ENCODE measurements at places on chromosomes 2 and 18. TPM values are rescaled to one million over a fixed set of nuclear protein-coding genes. Genes with fewer than 3 reads are reported as not detected.
A peak's percentile ranks its signal among the peaks of the same experiment; 100 is the strongest.

GRCh38 chr2:65782186-65782585, 349.8 kb upstream of the SPRED2 start:
- no peak for DNase-seq

Gene ATP6V1B1
- total RNA-seq, result 2.4 TPM

DNA sequence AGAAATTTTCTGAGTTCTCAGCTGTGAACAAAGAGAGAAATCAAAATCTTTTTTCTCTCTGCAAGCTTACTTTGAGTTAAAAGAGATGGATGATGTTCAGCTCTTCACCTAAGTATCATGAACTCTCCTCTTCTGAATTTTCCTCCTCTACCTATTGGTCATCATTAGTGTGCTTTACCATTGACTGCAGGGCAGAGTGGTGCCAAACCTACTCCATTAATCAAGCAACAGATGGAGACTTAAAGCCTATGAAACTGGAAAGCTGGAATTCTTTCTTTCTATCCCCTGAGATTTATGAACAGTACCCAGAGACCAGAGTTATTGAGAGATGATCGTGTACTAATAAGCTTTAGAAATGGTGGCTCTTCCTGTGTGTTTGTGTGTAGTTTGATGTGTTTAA, 31.3 kb upstream of the LINC00305 start:
- no peak for DNase-seq

DNA sequence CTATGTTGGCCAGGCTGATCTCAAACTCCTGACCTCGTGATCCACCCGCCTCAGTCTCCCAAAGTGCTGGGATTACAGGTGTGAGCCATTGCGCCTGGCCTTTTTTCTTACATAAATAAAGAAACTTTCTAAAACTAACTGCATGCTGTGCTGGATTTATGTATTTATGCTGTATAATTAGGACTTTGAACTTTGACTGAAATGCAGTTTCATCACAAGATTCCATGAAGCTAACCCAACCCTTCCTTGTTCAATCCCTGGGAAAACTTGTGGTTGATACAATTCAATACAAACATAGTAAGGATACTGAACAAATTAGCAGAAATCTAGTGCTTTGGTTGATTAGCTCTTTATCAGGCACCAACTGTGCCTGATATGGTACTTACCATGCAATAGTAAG, 20.9 kb upstream of the SLC35F5 start:
- no peak for DNase-seq

DNA sequence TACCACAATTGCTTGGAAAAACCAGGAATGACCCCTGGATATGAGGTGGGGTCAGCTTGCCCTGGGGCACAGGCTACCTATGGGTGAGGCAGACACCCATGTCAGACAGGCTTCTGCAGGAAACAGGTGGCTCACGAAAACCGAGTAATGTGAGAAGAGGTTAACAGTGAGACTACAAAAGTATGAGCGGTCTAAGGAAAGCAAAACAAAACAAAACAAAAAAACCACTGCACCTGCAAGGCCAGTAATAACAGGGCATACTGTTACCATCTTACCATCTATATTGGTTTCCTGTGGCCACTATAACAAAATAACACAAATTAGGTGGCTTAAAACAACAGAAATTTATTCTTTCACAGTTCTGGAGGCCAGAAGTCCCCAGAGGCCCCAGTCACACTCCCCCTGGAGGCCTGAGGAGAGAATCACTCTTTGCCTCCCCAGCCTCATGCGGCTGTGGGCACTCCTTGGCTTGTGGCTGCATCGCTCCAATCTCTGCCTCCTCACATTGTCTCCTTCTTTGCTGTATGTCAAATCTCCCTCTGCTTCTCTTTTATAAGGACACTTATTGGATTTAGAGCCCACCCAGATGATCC, 86.6 kb upstream of the EPC2 start:
- DNase-seq, result no peak

- no peak for DNase-seq
Measured at GRCh38 chr2:7609556-7609955, 692.3 kb downstream of the RNF144A start.

DNA sequence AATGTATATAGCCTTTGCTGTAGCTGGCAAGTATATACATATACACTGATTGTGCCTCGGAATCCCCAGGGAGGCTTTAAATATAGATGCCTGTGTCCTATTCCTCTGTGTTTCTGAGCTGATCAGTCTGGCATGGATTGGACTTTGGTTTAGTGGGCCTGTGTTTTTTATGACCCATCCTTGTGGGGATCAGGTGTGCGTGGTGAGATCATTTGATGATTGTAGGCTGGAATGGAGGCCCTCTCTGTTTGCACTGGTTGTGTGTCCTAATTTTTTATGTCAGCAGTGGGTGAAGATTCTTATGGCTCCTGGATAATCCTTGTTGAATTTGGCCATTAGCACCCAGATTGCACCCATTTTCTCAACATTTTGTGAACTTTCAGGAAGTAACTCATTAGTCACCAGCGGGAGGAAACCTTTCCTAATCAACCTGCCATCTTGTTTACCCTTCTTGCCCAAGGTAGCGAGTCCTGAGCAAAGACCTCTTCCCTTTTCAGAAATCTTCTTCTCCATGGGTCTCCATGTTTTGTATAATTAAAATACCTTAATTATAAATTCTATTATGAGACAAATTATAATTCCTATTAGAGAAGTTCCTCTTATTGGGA, 75.8 kb downstream of the UGGT1 start:
- DNase-seq, result no peak

- DNase-seq, result peak; percentile 61
Measured at GRCh38 chr2:230068651-230069055, at the start of gene SLC16A14. SLC16A14 (minus strand) TSS chr2:230068924; CDS start chr2:230059352, 9,572 bp downstream.

- DNase-seq, result peak; percentile 54
Measured at GRCh38 chr2:169767243-169767888, 31.3 kb upstream of the SSB start.

Gene CYP20A1
- 40.6 TPM for total RNA-seq

- DNase-seq, result no peak
Measured at GRCh38 chr2:179057737-179058136, 7.8 kb upstream of the CCDC141 start.

DNA sequence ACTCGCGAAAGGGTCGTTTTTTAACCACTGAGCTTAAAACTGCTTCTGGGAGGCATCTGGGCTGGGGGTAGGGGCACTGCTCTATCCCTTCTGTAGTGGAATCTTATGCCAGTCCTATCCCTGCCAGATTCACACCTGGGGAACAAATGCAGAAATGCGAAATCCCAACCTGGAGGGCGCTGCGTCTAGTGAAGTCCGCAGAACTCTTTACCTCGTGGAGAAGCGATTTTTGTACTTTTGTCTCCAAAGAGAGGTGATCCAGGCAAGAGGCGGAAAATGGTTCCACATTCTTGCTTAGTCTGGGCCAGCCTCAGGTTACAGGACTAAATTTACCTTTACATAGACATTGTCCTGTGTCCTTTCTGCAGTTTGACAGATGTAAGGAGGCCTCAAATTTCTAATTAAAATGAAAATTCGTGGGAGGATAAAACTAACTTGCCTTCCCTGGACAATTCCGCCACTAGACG, 10.4 kb downstream of the TBR1 start:
- DNase-seq, result no peak

Gene CCDC102B
- total RNA-seq, result 9.1 TPM

Gene MYO7B
- 0.78 TPM for total RNA-seq

DNA sequence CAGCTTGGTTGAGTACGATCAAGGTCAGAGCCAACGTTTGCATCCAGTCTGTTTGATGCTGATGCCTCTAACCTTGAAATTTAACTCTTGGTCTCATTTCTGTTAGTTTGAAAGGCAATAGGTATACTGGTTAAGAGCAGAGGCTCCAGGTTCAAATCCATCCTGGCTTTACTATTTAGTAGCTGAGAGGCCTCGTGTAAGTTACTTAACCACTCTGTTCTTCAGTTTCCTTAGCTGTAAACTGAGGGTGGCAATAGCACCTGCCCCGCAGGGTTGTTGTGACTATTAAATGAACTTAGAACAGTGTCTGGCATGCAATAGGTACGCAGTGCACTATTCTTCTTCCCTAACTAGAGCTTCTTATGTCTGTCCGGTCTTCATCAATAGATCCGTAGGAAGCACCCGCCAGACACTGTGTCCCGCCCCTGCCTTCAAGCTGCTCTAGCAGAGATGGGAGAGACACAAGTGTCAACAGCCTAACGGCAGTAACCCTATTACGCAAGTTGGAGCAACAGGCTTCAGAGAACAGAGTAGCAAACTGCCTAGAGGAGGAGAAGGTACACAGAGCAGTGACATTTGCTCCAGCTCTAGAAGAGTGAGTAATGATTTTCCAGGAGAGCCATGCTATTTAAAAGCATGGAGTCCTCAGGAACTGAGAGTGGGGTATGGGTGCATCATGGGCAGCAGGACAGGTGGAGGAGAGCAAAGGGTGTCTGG, 62.7 kb upstream of the ST3GAL5 start:
- DNase-seq, result no peak

Gene GRB14
- 6.7 TPM for total RNA-seq

- DNase-seq, result no peak
Measured at GRCh38 chr2:3644891-3645605, 13.0 kb upstream of the ALLC start.

Gene ATL2
- 87.2 TPM for total RNA-seq

- DNase-seq, result no peak
Measured at GRCh38 chr18:63162271-63163014, 157.1 kb downstream of the BCL2 start.

Gene NETO1
- total RNA-seq, result 2.6 TPM

DNA sequence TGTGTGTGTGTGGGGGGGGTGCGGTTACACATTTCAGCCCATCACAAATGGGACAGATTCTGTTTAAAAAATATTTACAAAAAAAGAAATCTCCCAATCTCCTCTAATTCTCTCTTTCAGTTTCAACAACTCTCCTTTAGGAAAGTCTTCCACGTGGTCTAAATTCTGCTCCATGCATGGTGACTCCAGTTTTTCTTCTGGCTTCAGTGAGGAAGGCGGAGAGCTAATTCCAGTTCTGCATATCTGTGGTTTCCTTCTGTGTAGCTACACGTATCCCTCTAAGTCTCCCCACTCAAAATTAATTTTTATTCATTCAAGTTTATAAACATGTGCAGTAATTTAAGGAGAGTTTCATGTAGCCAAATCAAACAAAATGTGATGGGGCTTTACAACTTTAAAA, 111.6 kb downstream of the SLC4A3 start:
- no peak for DNase-seq

- DNase-seq, result no peak
Measured at GRCh38 chr18:79221136-79221535, 151.9 kb downstream of the ATP9B start.

- no peak for DNase-seq
Measured at GRCh38 chr2:217954051-217954450, 48.7 kb downstream of the TNS1 start.

DNA sequence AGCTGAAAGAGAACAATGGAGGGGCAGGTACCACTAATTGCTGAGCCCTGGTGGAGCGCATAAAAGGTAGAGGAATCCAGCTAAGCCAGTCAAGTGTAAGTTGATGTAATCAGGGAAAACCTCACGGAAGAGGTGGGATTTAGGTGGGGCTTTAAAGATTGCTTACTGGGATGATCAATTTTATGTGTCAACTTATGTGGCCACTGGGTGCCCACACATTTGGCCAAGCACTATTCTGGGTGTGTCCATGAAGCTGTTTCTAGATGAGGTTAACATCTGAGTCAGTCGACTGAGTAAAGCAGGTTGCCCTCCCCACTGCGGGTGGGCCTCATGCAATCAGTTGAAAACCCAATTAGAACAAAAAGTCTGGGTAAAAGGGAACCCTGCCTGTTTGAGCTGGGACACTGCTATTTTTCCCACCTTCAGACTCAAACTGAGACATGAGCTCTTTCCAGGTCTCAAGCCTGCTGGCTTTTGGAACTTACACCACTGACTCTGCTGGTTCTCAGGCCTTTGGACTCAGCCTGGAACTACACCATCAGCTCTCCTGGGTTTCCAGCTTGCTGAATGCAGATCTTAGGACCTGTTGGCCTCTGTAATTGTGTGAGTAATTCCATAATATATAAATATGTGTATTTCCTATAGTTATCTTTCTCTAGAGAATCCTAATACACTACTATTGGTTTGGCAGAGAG, 67.3 kb downstream of the MYO5B start:
- no peak for DNase-seq

Gene LYG1
- 0.39 TPM for total RNA-seq

DNA sequence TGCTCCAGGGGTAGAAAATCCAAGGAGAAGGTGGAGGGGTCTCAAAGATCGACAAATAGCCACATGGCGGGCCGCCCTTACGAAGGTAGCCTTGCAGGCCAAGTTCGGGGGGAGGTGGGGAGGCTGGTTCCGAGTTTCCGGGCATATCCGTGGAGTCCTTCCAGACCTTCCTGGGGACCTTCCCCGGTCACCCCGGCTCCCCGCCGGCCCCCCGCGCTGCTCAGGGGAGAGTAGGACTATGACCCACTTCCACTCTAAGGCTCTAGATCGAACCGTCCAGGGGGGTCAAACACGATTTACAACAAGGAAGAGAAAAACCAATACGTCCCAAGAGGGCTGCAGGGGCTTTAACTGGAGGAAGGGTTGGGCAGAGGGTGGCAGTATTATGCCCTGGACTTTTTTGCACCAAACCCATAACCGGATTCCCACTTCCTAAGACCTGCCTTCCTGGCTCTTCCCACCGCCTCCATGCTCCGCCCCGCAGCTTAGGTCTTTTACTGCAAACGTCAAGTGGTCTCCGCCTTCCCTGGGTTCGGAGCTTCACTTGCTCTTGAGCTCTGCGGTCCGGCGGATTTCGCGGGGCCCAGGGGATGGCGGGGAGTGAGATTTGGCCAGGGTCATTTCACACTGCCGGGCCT, 779 bp upstream of the LYPD6 start:
- DNase-seq, result peak; percentile 48

DNA sequence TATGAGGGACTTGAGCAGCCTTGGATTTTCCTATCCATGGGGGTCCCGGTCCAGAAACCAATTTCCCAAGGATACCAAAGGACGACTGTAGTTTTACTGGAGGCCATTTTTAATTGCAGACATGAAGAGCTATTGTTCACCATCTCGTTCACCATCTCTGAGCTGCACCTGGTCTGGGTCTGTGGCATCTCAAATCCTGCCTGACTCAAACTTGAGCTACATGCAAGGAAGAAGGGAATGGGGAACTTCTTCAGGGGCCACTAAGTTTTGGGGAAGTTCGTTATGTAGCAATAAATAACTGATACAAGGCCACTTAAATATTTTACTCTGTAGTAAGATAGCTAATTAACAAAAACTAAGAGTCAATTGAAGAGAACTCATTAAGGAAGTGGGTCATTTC, 2.1 kb upstream of the SMCHD1 start:
- no peak for DNase-seq

DNA sequence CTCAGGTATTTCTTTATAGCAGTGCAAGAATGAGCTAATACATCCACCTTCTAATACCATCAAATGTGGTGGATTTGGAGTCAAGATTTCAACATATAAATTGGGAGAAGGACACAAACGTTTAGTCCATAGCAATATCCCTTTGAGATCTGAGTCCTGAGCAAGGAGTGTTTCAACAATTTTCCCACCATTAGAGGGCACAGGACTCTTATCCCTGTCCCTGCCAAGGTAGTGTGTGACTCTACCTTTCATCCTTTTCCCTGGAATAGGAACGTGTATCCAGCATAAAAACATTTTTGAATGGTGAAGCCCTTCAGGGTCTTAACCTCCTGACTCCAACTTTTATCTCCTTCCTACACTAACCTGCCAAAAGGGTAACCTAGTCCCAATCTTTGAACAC, 181.3 kb upstream of the SRD5A2 start:
- DNase-seq, result no peak

Gene SCYGR1
- not detected for total RNA-seq

- DNase-seq, result peak; percentile 68
Measured at GRCh38 chr2:233464531-233465240, 101.9 kb downstream of the USP40 start.

Measured in ureter (tissue), 1 donor.